CD8-positive, alpha-beta memory T cell (primary cell): ENCODE measurements at places on chromosomes 11 and 22. TPM values are rescaled to one million over a fixed set of nuclear protein-coding genes. Genes with fewer than 3 reads are reported as not detected.

DNA sequence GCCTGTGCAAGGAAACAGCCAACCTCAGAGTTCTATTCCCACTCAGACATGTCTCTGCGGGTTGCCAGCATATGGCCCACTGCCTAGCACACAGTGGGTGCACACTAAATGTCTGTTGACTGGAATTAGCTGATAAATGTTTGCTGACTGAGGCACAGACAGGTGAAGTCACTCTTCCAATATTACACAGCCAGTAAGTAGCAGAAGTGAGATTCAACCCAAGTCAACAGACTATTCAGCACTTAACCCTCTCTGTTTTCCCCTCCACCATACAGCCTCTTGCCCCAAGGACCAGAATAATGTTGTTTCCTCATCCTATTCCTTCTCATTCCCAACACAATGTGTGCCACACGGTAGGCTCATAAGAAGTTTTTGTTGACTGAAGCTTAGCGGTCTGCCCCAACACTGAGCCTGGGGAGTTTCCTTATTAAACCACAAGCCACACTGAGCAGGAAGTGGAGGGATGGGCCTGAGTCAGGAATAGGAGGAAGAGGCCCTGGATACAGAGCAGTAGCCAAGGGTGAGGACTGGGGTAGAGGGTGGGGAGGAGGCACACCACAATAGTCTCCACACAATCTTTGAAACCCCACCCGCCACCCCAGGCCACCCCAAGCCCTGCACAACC is 15.7 kb upstream of the IL10RA start:
- no peaks in the 10 kb centered on the region for H3K27me3 ChIP-seq
- H3K36me3 ChIP-seq: no peaks in the 10 kb centered on the region
- H3K27ac ChIP-seq: no peak overlapping the region
- no peak for DNase-seq
- H3K4me3 ChIP-seq: peak overlapping the region; percentile 22
- peaks cover 60% of the 10 kb centered on the region for H3K4me1 ChIP-seq

The ISX gene
- total RNA-seq: not detected

GRCh38 chr11:123219066-123219690 is 24.1 kb upstream of the CLMP start:
- H3K36me3 ChIP-seq: no peaks in the 10 kb centered on the region
- no peaks in the 10 kb centered on the region for H3K4me1 ChIP-seq
- no peak for DNase-seq
- H3K27me3 ChIP-seq: no peaks in the 10 kb centered on the region
- H3K4me3 ChIP-seq: no peak overlapping the region

DNA sequence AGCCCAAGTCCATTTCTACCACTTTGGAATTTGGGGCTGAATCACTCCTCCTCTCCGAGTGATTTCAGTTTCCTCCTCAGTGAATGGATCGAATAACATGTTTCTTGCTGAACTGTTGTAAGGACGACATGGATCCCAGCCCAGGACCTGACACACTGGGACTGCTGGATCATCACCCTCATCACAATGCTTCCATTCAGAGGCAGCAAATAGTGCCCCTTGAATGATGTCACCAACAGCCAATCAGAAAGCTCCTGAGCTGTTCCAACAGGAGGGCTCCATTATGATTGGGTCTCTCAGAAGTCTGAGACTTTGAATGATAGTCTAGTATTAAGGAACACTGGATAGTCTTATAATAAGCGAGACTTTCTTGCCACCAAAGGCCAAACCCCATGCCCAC is 158.9 kb downstream of the MYO18B start:
- H3K4me1 ChIP-seq: no peaks in the 10 kb centered on the region
- DNase-seq: no peak
- no peaks in the 10 kb centered on the region for H3K27me3 ChIP-seq
- H3K4me3 ChIP-seq: no peak overlapping the region
- H3K36me3 ChIP-seq: no peaks in the 10 kb centered on the region

- H3K27me3 ChIP-seq: no peaks in the 10 kb centered on the region
- H3K4me1 ChIP-seq: no peaks in the 10 kb centered on the region
- no peak for DNase-seq
These were observed 357.2 kb downstream of the OPCML start for GRCh38 chr11:133175103-133175502.

The C22orf31 gene
- not detected for total RNA-seq

GRCh38 chr22:50529416-50529896 is 356 bp downstream of the TYMP start:
- no peak for DNase-seq
- H3K4me3 ChIP-seq: no peak overlapping the region
- H3K27me3 ChIP-seq: no peaks in the 10 kb centered on the region
- H3K36me3 ChIP-seq: no peaks in the 10 kb centered on the region

DNA sequence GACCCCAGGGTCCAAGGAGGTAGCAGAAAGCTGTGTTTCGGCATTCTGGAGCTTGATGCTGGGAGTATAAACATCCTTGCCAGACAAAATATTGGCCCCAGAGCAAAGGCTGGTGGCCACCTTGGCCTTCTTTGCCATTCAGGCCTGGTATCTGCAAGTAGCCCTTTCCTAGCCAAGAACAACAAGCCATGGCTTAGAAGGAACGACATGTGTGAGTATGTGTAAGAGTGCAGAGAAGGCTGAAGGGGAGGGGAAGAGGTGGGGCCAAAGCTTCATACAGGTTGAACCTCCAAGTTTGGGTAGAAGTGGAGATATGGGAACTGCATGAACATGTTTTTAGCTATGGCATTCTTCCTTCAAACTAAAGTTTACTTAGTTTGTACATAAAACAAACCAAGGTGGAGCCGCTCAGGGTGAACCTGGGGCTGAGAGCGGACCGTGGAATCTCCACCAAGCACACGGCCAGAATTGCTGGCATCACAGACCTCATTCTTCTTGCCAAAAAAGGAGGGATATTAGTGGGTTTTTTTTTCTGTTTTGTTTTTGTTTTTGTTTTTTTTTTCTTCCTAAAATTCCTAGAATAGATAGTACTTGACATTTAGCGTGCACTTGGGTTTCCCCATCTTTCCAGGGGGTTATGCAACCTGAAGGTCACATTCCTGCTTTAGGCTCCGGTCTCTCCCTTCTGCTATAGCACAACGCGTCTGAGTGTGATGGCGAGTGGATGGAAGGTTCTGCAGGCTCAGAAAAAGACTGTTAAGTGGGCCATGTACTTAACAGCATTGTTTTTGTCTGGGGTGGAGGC is 70.9 kb downstream of the ADAMTS15 start:
- H3K36me3 ChIP-seq: no peaks in the 10 kb centered on the region
- DNase-seq: no peak
- H3K27ac ChIP-seq: no peak overlapping the region

DNA sequence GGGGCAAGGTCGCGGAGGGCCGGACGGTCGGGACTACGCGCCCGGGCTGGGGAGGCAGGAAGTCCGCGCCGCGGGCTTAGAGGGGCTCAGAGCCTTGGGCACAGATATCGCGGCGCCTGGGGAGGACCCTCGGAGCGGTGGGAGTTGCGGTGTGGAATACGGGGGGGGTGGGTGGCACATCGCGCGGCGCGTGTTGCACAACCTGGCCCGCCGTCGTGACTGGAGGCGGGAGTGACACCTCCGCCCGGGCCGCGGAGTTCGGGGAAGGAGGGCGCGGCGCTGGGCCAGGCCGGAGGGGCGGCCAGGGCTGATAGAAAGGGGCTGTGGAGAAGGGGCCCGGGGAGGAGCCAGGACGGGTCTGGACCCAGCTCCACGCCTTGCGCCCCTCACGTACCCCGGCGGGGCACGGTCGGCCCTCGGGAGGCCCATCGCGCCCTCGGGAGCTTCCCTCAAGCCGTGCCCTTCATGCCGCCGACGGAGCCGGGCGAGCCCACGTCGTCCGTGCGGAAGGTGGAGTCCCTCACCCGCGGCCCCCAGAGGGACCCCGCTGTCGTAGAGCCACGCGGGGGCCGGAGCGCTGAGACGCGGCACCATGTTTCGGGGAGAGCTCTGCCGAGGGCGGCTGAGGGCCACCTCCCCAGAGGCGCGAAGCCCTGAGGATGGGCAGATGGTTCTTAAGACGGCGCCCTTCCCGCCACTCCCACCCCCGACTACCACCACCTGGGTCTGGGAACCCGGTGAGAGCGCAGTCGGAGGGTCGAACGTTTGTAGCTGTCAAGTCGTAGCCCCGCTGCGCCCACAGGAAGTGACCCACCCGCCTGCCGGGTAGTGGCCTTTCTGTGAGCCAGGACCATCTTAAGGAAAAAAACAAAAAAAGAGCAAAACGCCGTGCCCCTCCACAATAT is 729 bp downstream of the IL17RA start:
- H3K4me3 ChIP-seq: peak overlapping the region; percentile 35
- H3K36me3 ChIP-seq: no peaks in the 10 kb centered on the region
- H3K27ac ChIP-seq: peak overlapping the region; percentile 68
- H3K27me3 ChIP-seq: no peaks in the 10 kb centered on the region

GRCh38 chr11:10109806-10110205 is 184.2 kb downstream of the SBF2 start:
- H3K27me3 ChIP-seq: no peaks in the 10 kb centered on the region
- no peak for DNase-seq
- no peak overlapping the region for H3K27ac ChIP-seq
- no peaks in the 10 kb centered on the region for H3K36me3 ChIP-seq
- H3K4me1 ChIP-seq: no peaks in the 10 kb centered on the region
